ENCODE measurements at places on chromosomes 5 and 9. TPM values are rescaled to one million over a fixed set of nuclear protein-coding genes. Genes with fewer than 3 reads are reported as not detected.

Gene ZNG1C
- total RNA-seq: 70.3 TPM

Gene PDLIM7
- 21.1 TPM for total RNA-seq

Gene RXRA
- total RNA-seq: 19.2 TPM

Gene ECM2
- total RNA-seq: not detected

Gene TMEM215
- total RNA-seq: not detected

Gene OR1L4
- total RNA-seq: not detected

Gene MYMK
- total RNA-seq: not detected

Gene OSMR
- total RNA-seq: 21.3 TPM

Gene TAL2
- total RNA-seq: not detected

Gene RLN1
- not detected for total RNA-seq

Gene LCN12
- total RNA-seq: 3.4 TPM

Gene ERCC6L2
- total RNA-seq: 63.0 TPM

Gene CDC42SE2
- total RNA-seq: 40.7 TPM

Gene SH3GL2
- 0.04 TPM for total RNA-seq

Gene JAKMIP2
- total RNA-seq: 2.1 TPM

Gene TAF11L2
- not detected for total RNA-seq

Gene SPATA9
- not detected for total RNA-seq

Gene FAM169A
- total RNA-seq: 110 TPM

Gene C1QTNF3
- 3.3 TPM for total RNA-seq

Gene SRD5A1
- total RNA-seq: 7.1 TPM

Gene WDR38
- not detected for total RNA-seq

Gene SHOC1
- not detected for total RNA-seq

Gene ELOVL7
- 7.3 TPM for total RNA-seq

Gene SPINK6
- not detected for total RNA-seq

Gene DNAH5
- 0.09 TPM for total RNA-seq

Gene LCN15
- 0.29 TPM for total RNA-seq

Gene EQTN
- total RNA-seq: not detected

Gene BARX1
- not detected for total RNA-seq

Gene CTXN3
- total RNA-seq: not detected

Gene PTGS1
- 0.06 TPM for total RNA-seq

Gene ACOT12
- total RNA-seq: not detected

Gene AIF1L
- 36.5 TPM for total RNA-seq

Gene IFNB1
- not detected for total RNA-seq

Gene FSTL4
- 1.9 TPM for total RNA-seq

Gene PCDHA9
- not detected for total RNA-seq

Gene NACC2
- total RNA-seq: 10.5 TPM

Gene IFT74
- 12.3 TPM for total RNA-seq

Gene PCDHGB2
- 0.77 TPM for total RNA-seq

Gene SPINK4
- total RNA-seq: 0.53 TPM

Gene CA9
- not detected for total RNA-seq

Gene GTF2H2
- 39.1 TPM for total RNA-seq

Gene ENTREP1
- total RNA-seq: not detected

Gene LCN9
- total RNA-seq: not detected

Gene COL15A1
- total RNA-seq: not detected

Gene ANKRD34B
- 0.06 TPM for total RNA-seq

Gene CLIC3
- total RNA-seq: 0.34 TPM

Gene GMCL2
- not detected for total RNA-seq

Gene PDE6A
- not detected for total RNA-seq

Gene STK32A
- total RNA-seq: not detected

Gene PTGER4
- 0.11 TPM for total RNA-seq

Gene PCDHB7
- total RNA-seq: not detected
